ENCODE measurements at places on chromosomes 16 and 17.

- no peak for DNase-seq
These were observed 3.6 kb downstream of the NRN1L start for GRCh38 chr16:67888331-67888730.

DNA sequence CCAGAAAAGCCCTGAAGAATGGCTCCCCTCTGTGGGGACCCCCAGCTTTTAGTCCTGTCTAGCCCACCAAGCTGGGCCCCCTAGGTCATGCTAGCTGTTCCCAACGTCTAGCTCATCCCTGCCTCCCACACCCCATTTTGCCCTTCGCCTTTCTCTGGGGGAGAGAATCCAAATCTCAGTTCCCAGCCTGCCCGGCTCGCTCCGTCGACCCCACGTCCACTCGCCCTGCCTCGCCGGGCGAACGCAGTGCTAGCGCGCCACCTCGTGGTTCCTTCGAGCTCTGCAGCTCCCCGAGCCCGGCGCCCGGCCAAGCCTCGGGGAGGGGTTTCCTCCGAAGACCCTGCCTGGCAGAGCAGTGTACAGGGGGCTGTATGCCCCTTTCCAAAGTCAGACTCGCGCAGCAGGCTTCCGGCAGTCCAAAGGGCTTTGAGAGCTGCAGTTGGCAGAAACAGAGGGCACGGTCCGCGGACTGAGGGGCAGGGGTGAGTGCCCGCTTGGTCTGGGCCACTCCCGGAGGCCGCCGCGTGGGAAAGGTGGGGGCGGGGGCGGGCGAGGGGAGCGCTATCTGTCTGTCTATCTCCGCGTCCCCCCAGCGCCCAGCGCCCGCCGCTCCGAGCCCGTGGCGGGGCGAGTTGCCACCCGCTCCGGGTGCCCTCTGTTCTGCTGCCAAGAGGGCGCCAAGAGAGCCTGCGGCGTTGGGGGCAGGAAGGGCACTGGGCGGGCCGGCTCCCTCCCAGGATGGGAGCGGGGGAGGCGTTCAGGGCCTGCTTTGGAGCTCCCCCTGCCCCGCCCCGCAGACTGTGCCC, 1.7 kb upstream of the DLX3 start:
- DNase-seq: no peak

DNA sequence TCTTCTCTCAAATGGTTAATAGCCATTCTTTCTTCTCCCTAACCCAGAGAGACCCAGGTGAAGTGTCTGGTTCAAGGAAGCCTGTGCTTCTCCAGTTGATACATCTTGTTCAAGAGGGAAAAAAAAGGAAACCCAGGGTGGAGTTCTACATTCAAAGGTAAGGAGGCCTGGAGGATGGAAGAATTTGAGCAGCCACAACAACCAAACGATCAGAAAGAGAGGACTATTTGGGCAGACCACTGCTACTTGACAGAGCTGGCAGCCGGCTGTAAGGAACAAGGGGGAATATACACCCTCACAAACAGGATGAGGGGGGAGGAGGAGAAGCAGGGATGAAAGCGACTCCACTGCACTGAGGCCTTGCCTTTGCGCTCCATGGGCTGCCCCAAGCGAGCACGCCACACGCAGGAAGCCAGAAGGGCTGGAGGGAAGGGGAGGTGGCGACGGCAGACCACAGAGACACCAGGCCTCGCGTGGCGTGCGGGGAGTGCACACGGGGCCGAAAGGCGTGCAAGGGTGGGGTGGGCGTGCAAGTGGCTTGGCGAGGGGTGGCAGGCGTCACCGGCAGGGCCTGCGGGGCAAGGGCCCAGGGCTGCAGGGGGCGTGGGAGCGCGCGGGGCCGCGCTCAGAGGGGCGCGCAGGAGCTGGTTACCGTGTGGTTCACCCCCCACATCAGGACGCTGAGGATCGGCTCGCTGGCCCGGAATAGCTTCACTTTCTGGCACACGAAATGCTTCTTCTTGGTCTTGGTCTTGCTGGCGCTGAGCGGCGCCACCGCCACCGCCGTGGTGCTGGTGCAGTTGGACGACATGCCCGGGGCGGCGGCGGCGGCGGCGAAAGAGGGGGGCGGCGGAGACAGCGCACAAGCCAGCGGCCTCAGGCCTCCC, 499 bp downstream of the PIP4K2B start:
- DNase-seq: no peak

DNA sequence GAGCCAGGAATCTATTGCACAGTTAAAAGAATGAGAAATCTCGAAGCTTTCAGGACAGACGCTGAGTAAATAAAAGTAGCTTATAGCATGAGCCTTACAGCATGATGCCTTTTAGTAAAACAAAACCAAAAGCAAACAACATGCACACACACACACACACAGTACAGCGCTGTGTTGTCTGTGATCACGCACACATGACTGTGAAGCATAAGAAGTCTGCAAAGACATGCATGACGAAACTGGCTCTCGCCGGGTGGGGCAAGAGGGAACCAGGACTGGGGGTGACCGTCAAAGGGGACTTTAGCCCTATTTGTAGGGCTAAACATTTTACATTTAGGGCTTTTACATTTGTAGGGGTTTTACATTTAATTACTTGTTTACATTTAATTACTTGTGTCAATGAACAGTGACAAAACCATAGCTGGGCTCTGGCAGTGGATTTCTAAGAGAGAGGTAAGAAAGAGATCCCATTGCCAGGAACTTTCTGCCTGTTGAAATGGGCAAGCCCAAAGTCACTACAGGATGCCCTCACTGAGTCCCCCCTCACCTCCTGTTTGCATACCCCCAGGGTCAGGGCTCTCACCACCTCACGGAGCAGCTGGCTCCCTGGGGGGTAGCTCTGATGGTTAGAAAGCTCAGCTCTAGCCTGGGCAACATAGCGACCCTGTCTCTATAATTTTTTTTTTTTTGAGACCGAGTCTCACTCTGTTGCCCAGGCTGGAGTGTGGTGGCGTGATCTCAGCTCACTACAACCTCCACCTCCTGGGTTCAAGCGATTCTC, 2.0 kb upstream of the TNFRSF13B start:
- no peak for DNase-seq
